Brain pericyte (primary cell): ENCODE measurements at places on chromosomes 13 and 19.

GRCh38 chr19:53192771-53193534 lies at the start of gene ZNF665:
TSS of gene ZNF665 (minus strand) at chr19:53193358. CDS start at chr19:53182898, 10,460 bp downstream.
- no peak for DNase-seq

DNA sequence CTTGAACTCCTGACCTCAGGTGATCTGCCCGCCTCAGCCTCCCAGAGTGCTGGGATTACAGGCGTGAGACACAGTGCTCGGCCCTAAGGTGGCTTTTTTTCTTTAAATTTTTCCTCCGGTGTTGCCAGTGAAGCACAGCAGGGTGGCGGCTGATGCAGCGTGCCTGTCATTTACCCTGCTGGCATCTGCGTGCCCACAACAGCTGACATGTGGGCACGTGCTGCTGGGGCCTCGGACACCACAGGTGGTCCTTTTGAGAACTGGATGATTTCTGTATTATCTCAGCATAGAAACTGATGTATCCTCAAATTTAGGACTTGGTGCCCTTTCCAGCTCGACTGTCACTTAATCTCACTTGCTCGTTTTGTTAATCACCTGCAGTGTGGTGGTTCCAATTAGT lies 31.2 kb upstream of the TEX29 start:
- DNase-seq: no peak

GRCh38 chr19:14333101-14333871 lies 48.0 kb upstream of the ADGRE5 start:
- no peak for DNase-seq

DNA sequence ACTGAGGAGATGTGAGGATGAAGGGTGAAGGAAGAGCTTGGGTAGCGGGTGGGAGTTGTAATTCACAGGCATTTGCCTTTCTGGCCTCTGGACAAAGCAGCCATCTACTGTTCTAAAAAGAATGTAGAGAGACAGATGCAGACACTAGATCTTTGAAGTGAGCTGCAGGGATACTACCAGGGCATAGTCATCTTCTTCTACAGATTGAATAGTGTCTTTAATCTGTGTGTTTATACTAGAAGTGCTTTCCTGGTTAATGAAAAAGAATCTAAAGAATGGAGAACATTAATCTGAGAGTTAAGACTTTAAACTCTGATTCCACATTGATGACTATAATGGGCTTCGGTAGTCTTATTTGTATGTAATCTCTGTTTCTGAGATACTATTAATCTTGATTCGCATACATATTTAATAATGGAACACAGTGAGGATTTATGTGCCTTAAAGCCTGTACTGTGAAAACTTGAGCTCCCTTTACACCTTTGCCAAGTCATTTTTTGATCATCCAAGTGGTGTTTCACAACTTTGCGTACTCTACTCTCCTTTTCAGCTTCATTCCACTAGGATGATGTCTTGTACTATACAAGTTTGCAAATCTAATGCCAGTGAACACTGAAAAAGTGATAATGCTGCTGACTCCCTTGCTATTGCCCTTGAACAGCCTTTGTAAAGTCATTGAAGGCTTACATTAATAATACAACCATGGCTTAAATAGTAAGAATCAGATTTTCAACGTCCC lies 2199.4 kb upstream of the PCDH20 start:
- DNase-seq: no peak

GRCh38 chr19:4064149-4064495 lies 2.6 kb downstream of the ZBTB7A start:
- no peak for DNase-seq
